ENCODE measurements at places on chromosomes 12 and 14.
A peak's percentile ranks its signal among the peaks of the same experiment; 100 is the strongest.

DNA sequence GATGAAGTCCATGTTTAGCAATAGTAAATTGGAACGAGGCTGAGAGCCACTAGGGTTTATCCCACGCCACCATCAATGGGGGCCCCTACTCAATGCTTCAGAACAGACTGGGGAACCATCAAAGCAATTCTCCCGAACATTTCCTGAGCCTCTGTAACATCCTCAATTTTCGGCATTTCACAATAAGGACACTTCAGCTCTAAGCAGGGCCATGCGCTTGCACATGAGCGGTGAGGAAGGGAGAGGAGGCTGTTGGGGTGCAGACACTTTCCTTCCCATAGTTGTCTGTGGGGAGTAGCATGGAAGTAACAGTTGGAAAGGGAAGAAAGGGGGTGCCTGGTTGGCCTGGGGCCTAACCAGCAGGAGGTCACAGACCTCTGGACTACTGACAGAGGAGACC, 129.9 kb upstream of the PRMT8 start:
- DNase-seq, result no peak

- DNase-seq, result peak; percentile 87
Observed at GRCh38 chr12:49636979-49637755, 13.8 kb downstream of the PRPF40B start.

GRCh38 chr12:34219046-34219770, 196.9 kb downstream of the ALG10 start:
- no peak for DNase-seq

GRCh38 chr12:7004287-7004803, 13.9 kb downstream of the LPCAT3 start:
- no peak for DNase-seq

DNA sequence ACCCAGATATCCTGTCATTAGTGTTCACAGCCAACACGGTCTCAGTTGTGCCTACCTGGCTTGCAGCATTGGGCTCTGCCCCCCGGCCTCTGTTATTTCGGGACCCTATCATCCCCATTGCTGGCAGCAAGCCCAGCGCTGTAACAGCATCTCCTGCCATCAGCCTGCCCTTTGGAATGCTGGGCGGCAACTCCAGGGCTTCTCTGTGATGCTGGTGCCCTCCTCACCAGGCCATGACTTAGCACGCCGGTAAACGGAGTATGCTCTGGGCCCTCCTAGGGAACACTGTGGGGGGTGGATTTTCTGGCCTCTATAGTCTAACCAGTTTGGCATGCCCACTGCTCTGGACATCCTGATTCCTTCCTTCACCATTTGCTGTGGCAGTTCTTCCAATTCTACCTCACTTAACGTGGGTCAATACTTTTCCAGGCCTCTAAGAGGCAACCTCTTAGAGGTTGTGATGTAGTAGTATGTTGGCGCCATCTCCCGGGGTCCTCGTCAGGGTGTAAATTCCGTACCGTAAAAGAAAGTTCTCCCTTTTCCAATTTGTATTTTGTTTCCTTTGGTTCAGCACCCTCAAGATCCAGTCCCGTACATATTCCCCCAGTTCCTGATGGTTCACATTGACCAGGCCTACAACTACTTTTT, 80.0 kb downstream of the SINHCAF start:
- no peak for DNase-seq

DNA sequence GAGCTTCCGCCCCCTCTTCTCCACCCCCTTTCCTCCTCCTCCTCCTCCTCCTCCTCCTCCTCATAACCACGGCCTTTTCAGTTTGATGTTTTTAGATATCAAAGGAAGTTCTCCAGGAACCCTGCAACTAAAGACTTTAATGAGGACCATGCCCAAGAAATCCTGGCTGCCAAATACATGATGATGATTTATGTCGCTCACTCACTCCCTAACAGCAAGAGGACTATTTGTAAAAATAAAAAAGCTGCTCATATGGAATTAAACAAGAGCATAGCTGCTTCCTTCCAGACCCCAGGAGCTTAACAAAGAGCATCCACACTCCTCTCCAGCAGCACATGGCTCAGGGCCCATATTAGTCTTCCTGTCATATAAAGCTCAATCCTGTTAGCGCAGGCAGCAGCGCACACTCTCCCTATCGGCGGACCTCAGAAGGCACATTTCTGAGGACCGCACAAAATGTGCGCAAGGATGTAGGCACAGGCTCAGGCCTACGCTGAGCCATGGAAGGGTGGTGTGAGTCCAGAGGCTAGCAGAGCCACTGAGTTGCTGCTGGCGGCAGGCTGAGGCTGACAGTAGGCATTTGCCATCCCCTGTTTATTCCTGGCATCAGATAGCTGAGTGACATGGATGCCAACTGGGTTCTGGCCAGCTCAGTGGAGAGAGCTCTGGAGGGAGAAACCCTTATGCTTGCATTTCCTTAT, 232.8 kb downstream of the MSRB3 start:
- DNase-seq, result peak; percentile 83

DNA sequence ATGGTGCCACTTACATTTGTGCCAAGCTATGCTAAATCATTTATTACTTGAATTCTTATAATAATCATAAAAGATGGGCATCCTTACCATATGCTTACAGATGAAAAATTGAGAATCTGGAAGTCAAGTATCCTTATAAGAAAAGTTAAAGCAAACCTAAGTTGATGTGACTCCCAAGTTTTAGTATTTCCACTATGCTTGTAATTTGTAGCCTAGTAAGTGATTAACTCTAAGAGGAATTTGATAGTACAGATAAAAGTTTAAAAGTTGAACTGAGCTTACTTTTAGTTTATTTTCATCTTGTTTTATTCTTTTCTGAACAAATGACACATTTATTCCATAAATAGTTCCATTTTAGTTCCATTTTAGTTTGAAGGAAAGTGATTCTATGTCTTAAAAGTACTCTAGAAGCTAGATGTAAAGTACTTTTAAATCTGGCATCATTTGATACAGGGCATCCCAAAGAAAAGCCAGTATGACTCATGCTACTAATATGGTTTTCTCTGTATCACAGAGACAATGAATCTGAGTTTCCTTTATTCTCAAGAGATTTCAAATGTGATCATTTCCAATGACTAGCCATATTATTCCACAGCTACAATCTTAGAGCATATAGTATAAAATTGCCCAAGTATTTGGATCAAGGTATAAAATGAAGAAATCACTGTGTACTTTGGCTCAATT, 596.0 kb downstream of the SLC16A7 start:
- DNase-seq, result no peak

GRCh38 chr12:68760806-68761441, 14.9 kb downstream of the SLC35E3 start:
- no peak for DNase-seq

- no peak for DNase-seq
Observed at GRCh38 chr14:85165094-85165493, 364.9 kb upstream of the FLRT2 start.

DNA sequence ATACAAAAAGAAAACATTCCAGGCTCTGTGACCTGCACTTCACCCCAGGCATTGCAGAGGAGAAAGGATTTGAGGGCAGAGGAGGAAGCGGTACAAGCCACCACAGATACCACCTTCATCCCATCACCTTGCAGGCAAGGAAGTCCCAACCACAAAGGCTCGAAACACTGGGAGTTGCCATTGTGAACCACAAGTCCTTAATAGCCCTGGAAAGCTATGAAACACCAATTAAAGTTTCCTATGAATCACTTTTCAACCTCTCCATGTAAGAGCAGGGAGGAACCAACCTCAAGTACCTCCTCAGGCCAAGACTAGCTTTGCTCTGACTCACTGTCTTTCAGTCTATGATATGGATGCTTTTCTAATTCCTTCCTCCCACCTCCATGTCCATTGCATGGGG, 27.0 kb downstream of the MAP3K9 start:
- no peak for DNase-seq

Measured in cerebellum (tissue), 4 donors.